Effector memory CD4-positive, alpha-beta T cell (primary cell): ENCODE measurements at places on chromosomes 5 and 9.

GRCh38 chr5:79086116-79086515 is 16.5 kb downstream of the BHMT2 start:
- DNase-seq: no peak

DNA sequence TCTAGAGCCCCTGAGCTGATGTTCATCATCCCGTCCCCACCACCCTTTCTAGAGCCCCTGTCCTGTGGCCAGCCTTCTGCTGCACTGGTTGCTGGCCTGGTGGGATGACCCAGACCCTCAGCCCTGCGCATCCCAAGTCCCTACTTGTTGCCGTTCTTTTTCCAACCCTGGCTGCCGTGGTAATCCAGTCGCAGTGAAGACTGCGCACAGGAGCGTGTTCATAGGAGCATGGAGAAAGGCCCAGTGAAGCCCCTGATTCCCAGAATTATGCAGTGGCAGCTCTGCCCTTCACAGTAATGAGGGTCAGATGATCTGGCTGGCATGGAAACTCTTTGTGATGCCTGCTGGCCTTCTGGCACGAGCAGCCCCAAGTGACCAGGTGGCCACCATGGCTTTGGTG is 183.3 kb downstream of the CACNA1B start:
- DNase-seq: no peak

- DNase-seq: no peak
Observed at GRCh38 chr9:134069480-134070399, 1.9 kb upstream of the BRD3 start.

GRCh38 chr9:118295413-118295812 is 591.2 kb downstream of the TLR4 start:
- DNase-seq: no peak

DNA sequence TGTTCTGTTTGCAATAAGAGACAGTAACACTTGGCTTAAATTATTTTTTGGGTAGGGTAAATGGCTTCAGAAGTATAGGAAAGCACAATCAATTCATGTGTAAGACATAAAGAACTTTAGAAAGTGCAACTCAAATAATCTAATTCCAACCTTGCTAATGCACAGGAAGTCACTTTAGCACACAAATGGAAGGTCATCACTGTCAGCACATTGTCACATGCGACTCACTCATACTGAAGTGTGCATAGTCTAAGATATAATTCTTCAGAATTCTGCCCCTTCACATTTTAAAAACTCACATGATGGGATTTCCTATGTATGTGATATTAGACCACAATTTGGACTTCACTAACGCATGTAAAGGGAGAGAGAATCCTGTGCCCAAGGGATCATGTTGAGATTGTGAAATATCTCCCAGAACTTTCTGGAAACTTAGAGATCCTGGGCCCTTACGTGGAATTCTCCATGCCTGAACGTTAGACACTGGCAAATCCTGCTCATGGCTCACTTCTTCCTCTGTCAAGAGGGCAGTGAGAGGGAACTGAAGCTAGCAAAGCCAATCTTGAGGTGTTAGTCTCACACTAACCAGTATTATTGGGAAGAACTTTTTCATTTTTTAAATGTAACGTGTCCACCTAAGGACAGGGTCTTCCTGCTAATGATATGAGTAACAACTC is 403.2 kb upstream of the PTGER4 start:
- DNase-seq: no peak

GRCh38 chr9:3662671-3663070 is 136.9 kb upstream of the RFX3 start:
- DNase-seq: no peak

GRCh38 chr5:4625206-4625896 is 514.8 kb upstream of the ADAMTS16 start:
- no peak for DNase-seq

GRCh38 chr9:131814707-131815106 is 74.8 kb upstream of the RAPGEF1 start:
- DNase-seq: no peak

DNA sequence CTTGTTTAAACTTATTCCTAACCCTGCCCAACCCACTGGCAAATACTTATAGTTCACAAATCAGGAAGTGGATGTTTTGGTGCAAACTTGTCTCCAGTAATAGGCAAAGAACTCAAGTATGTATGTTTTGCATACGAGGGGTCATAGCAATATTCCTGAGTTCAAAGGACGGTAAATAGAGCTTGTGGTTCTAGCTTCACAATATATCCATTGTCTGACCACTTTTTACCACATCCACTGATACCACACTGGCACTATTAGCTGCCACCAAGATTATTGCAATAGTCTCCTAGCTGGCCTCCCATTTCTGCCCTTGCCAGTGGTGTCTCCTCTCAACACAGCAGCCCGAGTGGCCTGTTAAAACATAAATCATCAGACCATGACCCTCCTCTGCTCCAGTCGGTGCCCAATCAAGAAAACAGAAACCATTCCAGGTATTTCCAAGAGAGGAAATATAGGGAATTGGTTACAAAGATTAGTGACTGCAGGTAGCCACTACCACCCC is 17.0 kb downstream of the GRXCR2 start:
- no peak for DNase-seq

DNA sequence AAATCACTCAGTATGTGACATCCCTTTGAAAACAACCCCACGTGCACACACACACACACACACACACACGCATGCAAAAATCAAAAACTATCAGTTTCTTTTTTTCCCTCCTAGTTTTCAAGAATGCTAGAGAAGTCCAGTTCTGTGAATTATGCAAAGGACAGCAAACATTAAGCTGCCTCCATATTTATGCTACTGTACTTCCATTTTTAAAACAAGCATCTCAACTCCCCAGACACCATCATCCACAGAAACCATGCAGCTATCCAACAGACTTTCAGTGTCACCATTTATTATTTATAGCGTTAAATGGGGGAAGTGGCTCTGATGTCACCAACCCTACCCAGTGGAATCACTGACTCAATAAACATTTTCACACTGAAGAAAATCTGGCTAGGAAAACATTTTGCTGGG is 1.6 kb downstream of the FBXW11 start:
- no peak for DNase-seq

GRCh38 chr5:172760959-172761358 is 10.0 kb downstream of the DUSP1 start:
- DNase-seq: no peak

DNA sequence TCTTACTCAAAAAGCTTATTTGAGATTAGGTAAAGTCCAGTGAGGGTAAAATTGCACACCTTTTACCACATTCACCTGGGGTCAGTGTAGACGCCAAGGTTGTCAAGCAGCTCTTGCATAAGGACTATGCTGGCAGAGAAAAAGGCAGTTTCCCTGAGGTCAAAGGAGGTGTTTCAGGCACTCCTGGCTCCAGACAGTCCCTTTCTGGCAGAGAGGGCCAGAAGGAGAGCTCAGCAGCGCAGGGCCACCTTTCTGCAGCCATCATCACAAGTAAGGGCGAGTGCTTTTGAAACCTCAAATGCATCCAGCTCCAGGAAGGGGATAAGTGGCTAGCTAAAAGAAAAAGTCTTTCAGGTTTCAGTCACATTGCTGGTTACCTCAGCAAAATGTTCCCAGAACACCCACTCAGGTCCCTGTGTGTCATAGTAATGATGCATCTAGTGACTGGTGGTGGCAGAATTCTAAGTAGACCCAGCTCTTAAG is 16.7 kb upstream of the IL13 start:
- no peak for DNase-seq

DNA sequence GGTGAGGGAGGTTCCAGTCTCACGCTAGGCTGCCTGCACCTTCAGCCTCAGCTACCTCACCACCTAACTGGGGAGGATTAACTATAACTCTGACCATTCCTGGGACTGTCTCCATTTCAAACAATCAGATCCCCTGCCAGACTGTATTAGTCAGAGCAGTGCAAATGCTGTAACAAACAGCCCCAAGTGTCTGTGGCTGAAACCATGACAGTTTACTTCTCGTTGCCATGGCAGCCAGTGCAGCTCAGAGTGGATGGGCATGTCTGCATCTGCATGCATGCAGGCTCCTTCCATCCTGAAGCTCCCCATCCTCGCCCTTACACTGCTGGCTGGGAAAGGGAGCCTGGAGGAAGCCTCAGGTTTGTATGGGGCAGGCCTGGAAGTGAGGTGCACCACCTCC is 86.7 kb downstream of the KCNIP1 start:
- DNase-seq: no peak

DNA sequence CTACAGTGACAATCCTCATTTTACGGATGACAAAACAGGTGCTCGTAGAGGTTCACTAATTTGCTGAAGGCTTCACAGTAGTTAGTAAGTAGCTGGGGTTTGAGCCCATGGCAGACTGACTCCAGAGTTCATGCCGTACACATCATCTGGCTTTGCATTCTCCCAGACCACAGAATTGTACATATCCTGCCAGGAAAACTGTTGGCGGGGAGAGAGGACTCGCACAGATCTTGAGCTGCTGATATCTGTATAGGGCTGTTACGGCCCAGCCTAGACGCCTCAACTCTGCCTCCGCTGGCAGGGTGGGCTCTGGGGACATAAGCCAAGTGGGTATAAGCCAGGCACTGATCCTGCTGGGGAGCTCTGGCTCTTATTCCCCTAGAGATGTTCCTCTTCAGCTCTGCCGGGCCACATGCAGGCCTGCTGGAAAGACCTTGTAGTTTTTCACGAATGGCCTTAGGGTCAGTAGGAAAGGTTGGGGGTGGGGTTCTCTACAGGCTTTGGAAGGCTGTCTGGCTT is 16.3 kb downstream of the LARP1 start:
- DNase-seq: no peak

DNA sequence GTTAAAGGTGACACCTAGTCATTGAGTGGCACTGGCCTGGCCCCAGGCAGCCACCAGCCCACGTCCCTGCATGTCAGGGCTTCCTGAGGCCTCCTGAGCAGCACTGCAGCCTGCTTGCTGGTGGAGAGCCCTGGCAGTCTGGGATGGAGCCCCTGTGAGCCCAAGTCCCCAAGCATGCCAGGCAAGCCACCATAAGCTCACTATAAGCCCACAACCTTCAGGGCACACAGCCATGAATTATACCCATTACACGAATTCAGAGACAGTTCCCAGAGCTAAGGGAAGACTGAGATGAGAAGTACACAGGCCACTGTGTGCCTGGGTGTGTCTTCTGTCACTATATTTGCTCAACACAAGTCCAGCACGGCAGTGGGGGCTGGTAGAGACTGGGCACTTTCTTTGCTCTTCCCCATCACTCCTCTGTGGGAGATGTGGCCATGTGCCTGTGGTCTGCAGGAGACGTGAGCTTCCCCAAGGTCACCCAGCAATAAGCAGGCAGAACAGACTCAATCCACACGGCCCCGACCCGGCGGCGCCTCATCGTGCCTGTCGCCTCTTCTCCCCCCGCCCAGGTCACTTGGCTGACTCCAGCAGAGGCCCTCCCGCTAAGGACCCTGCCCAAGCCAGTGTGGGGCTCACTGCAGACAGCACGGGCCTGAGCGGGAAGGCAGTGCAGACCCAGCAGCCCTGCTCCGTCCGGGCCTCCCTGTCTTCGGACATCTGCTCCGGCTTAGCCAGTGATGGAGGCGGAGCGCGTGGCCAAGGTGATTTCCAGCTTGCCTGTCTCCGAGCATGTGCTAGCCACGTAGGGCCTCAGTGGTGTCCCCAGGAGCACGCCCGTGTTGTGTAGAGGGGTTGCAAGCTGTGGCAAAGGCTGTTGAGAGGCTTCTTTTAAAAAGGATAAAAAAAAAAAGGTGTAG is 114.8 kb downstream of the WNK2 start:
- no peak for DNase-seq

- no peak for DNase-seq
Observed at GRCh38 chr9:121656941-121657470, 5.6 kb downstream of the DAB2IP start.

GRCh38 chr9:38761339-38761738 is 41.4 kb upstream of the FAM240B start:
- no peak for DNase-seq

DNA sequence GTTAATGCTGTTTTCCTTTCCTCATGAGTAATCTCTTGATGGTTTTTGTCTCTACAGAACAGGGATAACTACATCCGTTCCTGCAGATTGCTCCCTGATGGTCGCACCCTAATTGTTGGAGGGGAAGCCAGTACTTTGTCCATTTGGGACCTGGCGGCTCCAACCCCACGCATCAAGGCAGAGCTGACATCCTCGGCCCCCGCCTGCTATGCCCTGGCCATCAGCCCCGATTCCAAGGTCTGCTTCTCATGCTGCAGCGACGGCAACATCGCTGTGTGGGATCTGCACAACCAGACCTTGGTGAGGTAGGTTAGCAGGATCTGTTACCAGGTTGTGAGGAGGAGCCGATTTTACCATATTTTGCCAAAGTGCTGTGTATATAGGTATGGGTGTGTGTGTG is 148.2 kb downstream of the TLE4 start:
- no peak for DNase-seq

GRCh38 chr5:33829430-33829829 is 62.4 kb downstream of the ADAMTS12 start:
- no peak for DNase-seq

DNA sequence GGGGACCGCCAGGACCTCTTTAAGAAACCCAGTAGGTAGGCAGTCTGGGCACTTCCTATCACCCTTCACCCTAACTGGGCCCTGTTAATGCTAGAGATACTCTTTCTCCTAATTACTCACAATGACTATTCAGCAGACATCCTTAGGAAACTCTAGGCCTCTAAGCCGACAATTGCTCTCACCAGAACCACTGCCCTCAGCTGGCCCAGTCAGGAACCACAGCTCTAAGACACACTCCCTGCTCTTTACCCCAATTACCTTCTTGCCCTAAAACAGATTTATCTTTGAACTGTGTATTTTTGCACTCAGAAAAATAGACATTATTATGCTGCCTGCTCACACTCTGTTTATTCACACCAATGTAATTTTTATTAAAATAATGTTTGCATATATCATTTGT is 432.6 kb upstream of the SLC30A5 start:
- DNase-seq: no peak

GRCh38 chr9:92711844-92712243 is 41.9 kb upstream of the IPPK start:
- no peak for DNase-seq

DNA sequence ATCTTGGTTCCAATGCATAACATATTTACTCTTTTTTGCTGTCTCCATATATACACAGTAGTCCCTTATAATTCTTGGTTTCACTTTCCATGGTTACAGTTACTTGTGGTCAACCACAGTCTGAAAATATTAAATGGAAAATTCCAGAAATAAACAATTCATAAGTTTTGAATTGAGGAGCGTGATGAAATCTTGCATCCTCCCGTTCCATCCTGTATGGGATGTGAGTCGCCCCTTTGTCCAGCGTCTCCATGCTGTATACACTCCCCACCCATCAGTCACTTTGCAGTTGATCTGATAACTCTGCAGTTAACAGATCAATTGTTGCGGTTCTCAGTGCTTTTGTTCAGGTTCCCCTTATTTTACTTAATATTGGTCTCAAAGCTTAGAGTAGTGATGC is 11.5 kb upstream of the FAF2 start:
- DNase-seq: no peak

- DNase-seq: no peak
Observed at GRCh38 chr5:112339761-112340160, 79.3 kb downstream of the EPB41L4A start.

GRCh38 chr5:69090158-69090557 is 3.7 kb upstream of the SLC30A5 start:
- DNase-seq: no peak
